Hippocampal formation (tissue), 2 donors: ENCODE measurements at places on chromosomes 12 and 14.

DNA sequence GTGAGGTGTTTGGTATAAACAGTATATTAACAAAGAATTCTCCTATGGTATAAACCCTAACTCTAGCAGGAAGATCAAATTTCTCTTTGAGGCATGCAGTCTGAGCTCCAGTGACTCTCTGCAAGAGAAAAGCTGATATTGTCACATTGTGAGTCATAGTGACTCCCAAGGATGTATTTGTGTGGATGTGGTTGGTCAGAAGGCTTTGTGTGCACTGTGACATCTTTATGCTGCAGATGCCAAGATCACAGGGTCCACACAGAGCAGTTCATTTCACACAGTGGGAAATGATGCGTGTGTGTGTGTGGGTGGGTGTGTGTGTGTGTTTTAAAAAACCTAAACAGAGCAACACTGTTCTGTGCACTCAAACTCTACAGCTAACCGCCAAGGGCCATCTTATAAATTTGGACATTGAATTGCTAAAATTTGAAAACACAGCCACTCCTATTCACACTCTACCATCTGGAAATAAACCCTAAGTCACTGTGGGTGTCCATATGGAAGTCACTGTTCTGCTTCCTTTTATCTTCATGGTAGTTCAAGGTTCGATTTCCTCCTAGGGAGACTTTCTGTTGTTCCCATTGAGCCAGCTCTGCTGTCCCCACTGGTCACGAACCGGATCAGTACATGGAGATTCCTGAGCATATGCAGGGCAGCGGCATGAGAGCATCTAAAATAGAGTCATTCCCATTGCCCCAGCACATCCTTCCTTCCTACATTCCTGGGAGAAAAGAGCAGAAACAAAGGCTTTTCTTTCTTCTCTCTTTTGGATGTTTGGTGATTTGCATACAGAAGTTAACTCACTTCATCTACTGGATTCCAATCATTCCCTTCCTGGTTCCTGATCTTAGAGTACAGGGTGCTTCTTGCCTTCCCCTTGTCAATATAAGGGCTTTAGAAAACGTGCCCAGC lies 727.6 kb downstream of the DIO2 start:
- DNase-seq, result no peak

DNA sequence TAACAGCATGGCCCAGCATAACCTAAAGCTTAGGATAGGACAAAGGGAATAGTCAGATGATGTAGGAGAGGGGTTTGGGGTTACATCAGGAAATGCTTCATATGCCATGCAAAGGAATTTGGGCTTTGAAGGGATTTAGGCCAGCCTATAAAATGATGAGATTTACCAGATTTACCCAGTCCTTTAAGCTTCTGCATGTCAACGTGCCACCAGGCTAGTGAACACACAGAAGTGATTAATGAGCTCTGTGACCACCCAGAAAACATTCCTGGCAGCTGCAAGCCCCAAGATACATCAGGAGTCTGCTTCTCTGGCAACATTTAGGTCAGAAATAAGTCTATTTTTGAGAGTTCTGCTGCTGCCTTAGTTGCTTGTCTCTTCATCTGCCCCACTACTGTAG lies 118.3 kb downstream of the LRIG3 start:
- DNase-seq, result no peak

DNA sequence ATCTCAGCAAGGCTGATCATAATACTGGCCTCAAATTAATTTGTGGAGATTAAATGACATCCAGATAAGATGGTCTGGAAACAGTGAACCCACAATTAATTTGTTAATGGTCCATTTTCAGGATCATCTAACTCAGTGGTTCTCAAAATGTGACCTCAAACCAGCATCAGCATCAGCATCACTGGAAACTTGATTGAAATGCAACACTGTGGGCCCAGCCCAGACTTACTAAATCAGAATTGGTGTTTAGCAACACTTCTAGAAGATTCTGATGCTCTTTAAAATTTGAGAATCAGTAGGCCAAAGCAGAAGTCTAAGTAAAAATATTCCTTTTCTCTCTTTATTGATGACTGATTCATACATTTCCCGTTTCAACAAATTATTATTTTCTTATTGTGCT lies 10.7 kb upstream of the KRT82 start:
- no peak for DNase-seq

GRCh38 chr12:101563212-101563611 lies 31.6 kb upstream of the MYBPC1 start:
- DNase-seq, result no peak

DNA sequence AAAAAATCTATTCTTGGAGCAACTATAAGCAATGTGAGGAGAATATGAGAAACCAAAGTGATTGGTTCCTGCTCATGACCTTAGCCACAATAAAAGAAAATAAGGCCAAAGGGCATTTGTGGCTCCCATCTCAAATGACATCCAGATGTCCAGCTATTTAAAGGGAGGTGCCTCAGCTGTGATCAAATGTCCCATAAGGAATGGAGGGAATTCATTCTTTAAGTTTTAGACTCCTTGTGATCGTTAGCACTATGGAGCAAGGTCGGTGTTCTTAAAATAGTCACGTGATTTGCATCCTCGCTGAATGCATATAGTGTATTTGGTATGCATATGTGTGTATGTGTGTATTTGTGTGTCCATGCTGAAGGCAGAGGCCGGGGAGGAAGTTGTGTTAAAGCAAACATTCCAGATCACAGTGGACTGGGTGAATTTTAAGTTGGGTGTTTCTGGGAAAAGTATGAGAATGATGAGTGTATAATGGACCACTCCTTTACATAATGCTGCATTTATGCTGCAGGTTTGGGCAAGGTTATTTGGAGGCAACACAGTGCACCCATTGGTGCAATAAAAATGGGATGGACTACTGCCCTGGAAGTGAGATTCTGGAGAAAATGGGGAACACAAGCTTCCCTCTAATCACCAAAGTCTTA lies 5.6 kb upstream of the E2F7 start:
- DNase-seq, result no peak

DNA sequence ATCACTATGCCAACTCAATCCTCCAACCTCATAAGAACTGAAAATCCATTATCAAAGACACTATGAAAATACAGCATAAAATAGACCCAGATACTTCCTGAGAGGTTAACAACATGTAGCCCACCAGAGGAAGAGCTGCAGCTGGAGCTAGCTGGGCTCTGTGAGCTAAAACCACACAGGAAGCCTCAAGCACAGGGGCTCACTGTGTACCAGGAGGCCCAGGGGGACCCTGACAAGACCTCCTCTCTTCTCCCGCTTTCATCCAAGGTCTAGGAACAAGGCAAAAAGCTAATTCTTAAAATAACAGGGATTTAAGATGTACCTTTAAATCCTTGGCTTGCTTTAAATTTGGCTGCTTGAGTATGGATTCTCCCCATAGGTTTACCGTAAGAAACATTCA lies 53.6 kb downstream of the EIF2S3B start:
- DNase-seq, result no peak

- DNase-seq, result no peak
These were observed 28.6 kb downstream of the NAA30 start for GRCh38 chr14:57418999-57419398.

- DNase-seq, result no peak
These were observed 2.8 kb downstream of the TTC7B start for GRCh38 chr14:90813442-90813841.
